Smooth muscle cell of the umbilical artery (primary cell): ENCODE measurements at places on chromosomes 1 and 21. TPM values are rescaled to one million over a fixed set of nuclear protein-coding genes. Genes with fewer than 3 reads are reported as not detected.

Gene IQGAP3
- 1.5 and 14.8 TPM in 2 replicates for total RNA-seq

Gene SPOCD1
- total RNA-seq, result 47.8 and 99.9 TPM in 2 replicates

Gene HSD3B2
- not detected in 2 replicates for total RNA-seq

Gene CDC20
- 3.9 and 43.7 TPM in 2 replicates for total RNA-seq

Gene FAM151A
- not detected in 2 replicates for total RNA-seq

Gene CAMSAP2
- total RNA-seq, result 32.1 and 42.7 TPM in 2 replicates

Gene APCS
- not detected in 2 replicates for total RNA-seq

Gene KRTAP19-1
- total RNA-seq, result not detected in 2 replicates

Gene RCSD1
- not detected in 2 replicates for total RNA-seq

Gene SYT2
- total RNA-seq, result not detected in 2 replicates

Gene CORT
- total RNA-seq, result 0.18 TPM in 1 of 2 replicates, not detected in the other

Gene CD34
- total RNA-seq, result 0.05 and 0.30 TPM in 2 replicates

Gene PBX1
- 26.3 and 38.0 TPM in 2 replicates for total RNA-seq

Gene PTPRU
- 33.2 and 51.7 TPM in 2 replicates for total RNA-seq

Gene OR2G6
- total RNA-seq, result not detected in 2 replicates

Gene LENEP
- not detected in 2 replicates for total RNA-seq

Gene CHAF1B
- total RNA-seq, result 0.89 and 2.1 TPM in 2 replicates

Gene KMO
- under 0.01 TPM in 1 of 2 replicates, not detected in the other for total RNA-seq

Gene RHD
- total RNA-seq, result not detected in 2 replicates

Gene CRNN
- total RNA-seq, result not detected in 2 replicates

Gene MAP10
- total RNA-seq, result 1.8 TPM in 2 replicates

Gene ATP6V1G3
- total RNA-seq, result not detected in 2 replicates

Gene NCAM2
- 4.8 and 56.1 TPM in 2 replicates for total RNA-seq

Gene NFASC
- 10.1 and 35.9 TPM in 2 replicates for total RNA-seq

Gene KRTAP10-4
- total RNA-seq, result not detected in 2 replicates

Gene PDC
- under 0.01 TPM in 1 of 2 replicates, not detected in the other for total RNA-seq
